Kidney capillary endothelial cell (primary cell): ENCODE measurements at places on chromosomes 2 and 18.

DNA sequence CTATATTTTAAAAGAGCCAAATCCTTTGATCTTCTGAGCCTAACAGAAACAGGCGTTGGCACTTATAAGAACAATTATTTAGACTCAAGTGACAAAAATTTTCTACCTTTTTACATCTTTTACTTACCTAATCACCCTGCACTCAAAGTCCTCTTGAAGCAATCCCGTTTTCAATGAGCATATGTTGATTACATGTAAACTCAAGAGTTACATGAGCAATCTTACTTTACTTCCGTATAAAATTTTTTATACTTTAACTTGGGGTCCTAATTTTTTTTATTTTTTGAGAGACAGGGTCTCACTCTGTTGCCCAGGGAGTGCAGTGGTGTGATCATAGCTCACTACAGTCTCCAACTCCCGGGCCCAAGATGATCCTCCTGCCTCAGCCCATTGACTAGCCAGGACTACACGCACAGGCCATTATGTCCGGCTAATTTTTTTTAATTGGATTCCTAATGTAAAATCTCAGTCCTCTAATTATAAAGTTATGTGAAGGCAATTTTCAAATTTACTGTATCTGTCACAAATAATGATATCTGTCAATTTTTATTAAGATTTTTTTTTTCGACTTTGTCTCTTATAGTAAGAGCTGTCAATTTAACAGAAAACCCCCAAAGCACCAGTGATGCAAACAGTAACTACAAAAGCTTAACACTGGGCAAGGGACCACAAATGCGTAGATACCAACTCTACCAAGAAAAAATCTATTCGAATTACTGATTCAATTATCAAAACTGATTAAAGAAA, 19.1 kb upstream of the STPG4 start:
- DNase-seq = no peak

DNA sequence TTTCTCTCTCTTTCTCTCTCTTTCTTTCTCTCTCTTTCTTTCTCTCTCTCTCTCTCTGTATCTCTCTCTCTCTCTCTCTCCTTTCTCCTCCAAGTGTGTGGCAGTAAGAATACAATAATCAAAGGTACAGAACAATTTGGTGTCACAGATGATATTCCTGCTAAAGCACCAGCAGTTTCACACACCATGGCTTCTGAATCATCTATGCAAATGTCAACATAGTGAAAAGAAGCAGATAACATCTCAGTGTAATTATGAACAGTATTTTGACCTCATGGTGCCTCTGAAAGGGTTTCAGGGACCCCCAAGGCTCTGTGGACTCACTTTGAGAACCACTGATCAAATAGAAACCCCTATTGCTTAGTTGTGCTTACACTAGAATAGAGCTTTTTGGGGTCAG, 38.5 kb upstream of the CSRNP3 start:
- no peak for DNase-seq

- DNase-seq = no peak
These were observed 267.3 kb downstream of the MTX2 start for GRCh38 chr2:176536439-176537133.

DNA sequence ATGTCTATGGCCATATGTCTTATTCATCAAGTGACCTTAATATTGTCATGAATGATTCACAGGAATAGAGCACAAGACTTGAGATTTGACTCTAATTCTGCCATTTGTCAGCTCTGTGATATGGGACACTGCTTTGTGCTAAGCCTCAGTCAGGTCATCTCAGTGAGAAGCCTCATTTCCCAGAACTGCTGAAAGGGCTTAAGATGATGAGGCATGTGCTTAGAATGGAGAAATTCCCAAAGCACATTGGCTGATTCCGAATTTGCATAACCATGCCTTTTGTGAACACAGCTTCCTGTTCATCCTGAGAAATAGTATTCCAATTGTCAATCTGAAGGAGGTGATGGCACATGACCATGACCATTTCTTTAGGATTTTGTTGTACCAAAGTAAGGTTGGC, 218.1 kb downstream of the ALK start:
- no peak for DNase-seq

GRCh38 chr2:86397986-86398385, 43.2 kb upstream of the KDM3A start:
- DNase-seq = no peak

DNA sequence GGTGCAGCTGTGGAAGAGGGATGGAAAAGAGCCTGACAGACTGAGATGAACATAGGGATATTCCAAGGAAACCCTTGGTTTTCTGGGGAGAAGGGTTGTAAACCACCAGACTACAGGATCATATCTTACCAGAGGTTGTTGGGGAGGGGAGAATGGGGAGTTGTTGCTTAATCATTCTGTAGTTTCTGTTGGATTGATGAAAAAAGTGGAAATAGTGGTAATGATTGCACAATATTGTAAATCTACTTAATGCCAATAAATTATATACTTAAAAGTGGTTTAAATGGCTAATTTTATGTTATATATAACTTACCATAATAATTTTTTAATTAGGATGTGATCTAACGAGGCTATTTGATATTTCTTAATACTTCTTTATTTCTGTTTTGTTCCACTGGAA, 800.9 kb downstream of the BCL11A start:
- DNase-seq = no peak

- no peak for DNase-seq
These were observed 260.7 kb downstream of the AGAP1 start for GRCh38 chr2:235754357-235755207.

DNA sequence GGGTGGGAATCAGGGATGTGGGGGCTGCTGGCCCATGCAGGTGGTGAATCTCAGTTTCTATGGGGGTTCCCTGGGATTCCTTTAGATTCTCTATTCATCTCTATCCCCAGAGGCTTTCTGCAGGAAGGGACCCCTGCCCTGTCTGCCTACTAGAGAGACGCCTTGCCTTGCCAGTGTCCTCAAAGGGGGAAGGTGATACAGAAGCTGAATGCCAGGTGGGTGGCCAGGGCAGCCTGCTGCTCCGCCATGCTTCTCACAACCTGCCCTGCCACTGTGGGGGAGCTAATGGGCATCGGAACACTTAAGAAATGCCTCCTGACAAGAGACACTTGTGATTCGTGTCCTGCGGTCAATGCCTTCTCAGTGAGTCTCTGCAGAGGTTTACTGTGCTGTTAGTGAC, 368.4 kb downstream of the EN1 start:
- no peak for DNase-seq

- DNase-seq = no peak
These were observed 87.3 kb upstream of the TLK1 start for GRCh38 chr2:171247741-171248662.

DNA sequence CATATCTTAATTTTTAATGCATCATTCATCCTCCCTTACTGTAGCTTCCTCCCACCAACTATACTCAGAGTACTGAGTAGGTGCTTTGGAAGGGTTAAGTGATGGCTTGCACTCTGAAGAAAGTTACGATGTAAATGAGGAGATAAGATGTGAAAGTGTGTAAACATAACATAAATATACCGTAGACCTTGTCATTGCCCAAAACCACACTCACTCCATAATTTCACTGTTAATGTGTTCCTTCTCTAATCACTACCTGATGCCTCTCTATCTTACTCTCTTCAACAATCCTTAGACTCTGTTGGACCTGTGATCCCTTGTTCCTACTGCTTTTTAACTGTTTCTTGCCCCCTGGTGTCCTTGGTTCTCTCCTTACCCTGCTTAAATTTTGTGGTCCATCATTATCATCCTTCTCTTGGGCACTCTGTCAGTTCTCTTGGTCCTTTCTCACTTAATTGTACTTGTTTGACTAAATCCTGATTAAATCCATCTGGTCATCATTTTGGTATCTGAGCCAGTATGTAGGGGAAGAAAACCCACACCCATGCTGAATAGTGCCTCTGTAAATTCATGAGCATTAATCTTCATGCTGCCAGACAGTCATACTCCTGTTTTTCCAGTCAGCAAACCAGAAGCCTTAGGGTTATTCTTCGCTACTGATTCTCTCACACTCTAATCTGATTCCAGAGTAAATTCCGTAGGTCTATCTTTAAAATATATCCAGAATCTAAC, 45.0 kb downstream of the PMS1 start:
- no peak for DNase-seq

GRCh38 chr2:199278099-199278498, 179.6 kb downstream of the SATB2 start:
- no peak for DNase-seq

GRCh38 chr18:68796936-68797690, 767 bp upstream of the CCDC102B start:
- DNase-seq = peak; percentile 35

DNA sequence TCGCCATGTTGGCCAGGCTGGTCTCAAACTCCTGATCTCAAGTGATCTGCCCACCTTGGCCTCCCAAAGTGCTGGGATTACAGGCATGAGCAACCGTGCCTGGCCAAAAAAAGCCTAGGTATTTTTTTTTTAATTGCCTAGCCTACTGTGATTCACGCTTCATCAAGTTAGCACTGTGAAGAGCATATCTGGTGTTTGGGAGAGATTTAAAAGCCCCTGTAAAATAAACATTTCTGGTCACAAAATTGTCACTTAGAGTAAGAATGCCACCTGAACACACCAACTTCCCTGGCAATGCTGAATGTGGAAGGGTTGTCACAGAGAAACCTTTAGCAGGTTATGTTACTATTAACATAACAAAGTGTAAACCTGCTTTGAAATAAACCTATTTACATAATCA, 39.7 kb upstream of the CHAC2 start:
- no peak for DNase-seq

DNA sequence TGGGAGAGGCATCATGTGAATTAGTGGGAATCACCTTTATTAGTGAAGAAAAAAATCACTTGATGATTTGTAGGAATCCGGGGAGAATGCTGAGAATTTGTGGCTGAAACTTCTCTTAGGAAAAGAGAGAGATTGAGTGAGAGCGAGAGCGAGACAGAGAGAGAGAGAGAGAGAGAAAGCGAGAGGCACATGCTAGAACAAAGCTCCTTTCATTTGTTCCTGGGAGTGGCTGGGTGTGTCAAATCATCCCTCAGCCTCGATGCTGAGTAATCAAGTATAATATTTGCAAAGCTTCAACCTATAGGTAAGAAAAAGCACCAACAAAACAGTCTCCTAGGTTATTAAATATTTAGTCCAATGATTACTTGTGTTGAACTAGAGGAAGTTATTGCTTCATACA, 4.4 kb upstream of the SERPINB5 start:
- DNase-seq = no peak

DNA sequence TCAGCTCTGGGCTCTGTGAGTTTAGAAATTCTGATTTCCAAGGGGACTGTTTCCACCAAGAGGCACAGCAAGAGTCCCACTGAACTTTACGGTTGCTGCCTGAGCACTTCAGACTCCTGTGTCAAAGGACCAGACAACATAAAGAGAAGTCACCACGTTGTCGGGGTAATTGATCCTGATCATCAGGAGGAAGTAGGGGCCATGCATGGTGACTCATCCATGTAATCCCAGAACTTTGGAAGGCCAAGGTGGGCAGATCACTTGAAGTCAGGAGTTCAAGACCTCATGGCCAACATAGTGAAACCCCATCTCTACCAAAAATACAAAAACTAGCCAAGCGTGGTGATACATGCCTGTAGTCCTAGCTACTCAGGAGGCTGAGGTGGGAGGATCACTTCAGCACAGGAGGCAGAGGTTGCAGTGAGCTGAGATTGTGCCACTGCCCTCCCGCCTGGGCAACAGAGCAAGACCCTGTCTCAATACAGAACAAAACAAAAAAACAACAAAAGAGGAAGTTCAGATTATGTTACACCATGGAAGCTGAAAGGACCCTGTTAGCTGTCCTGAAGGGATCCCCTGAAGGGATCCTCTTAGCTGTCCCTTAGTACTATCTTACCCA, 9.4 kb upstream of the ASXL2 start:
- DNase-seq = no peak

DNA sequence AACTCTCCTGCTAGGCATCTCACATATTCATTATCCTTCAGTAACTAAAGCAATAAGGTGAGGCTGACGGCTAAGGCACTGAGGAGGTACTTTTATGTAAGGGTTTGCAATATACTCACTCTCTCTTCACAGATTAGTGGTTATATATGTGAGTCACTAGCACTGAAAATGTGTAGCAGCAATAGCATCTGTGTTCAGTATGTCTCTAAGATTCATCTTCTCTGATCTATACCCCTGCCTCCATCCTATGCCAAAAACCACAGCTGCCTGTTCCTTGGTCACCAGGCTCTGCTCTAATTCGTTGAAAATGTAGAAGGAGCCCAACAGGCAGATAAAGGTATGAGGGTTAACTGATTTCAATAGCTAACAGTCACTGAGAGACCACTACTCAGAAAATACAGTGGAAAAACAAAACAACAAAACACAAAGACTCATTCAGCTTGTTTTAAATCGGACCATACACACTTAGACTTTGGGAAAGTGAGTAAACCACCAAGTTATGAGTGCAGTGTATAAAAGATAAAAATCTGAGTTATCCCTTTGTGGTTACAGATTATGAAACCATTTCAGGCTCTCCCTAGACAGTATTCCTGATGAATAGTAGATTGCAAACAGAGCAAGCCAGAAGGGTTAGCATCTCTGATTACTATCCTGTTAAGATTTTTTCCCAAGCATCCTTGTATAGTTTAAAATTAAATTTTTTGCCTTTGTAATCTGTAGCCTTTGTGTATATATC, 75.3 kb upstream of the CYP26B1 start:
- no peak for DNase-seq

GRCh38 chr18:54607213-54608027, 16.4 kb downstream of the DYNAP start:
- DNase-seq = no peak

DNA sequence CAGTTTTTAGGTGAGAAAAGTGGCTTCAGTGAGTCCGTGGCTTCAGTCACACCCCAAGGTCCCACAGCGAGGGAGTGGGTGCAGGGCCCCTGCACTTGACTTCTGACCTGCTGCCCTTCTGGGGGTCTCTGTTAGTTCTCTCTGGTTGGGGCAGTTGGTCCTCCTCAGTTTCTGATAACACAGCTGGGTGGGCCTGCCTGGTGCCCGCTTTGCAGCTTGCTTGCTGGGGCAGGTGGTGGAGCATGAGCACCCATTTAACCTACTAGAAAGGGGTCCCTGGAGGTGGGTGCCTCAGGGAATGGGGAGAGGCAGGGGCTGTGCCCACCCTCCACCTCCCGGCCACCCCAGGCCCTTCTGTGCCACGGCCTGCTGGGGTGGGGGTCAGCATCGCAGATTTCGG, 83.2 kb downstream of the ASB1 start:
- DNase-seq = no peak

- DNase-seq = peak; percentile 48
These were observed 410 bp upstream of the TGIF1 start for GRCh38 chr18:3449512-3450011.

DNA sequence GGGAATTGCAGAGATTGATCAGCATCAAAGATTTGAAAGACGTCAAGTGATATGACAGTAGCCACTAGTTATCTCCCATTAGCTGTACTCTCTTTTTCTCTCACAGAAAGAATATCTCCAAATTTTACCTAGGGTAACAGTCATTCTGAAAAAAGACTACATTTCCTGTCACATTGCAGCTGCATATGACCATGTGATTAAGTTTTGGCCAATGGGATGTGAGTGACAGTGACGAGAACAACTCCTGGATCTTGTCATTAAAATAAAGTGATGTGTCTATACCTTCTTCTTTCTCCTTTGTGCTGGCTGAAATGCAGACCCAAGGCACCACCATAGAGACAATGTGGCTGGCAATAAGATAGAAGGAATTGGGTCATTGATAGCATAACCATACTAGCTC, 10.5 kb upstream of the NEUROD1 start:
- no peak for DNase-seq
